Stimulated activated CD8-positive, alpha-beta memory T cell treated with anti-CD3 and anti-CD28 coated beads, Interleukin-12 subunit alpha, Interleukin-12 subunit beta, amount 100 ng/mL, for 1 hour (primary cell): ENCODE measurements at places on chromosomes 11 and 22.

GRCh38 chr11:113178381-113179070 lies 135.9 kb upstream of the TTC12 start:
- no peak for DNase-seq

GRCh38 chr11:44608991-44609782 lies 43.7 kb downstream of the CD82 start:
- no peak for DNase-seq

- DNase-seq, result no peak
Measured at GRCh38 chr11:7439746-7440320, 45.5 kb upstream of the OLFML1 start.

DNA sequence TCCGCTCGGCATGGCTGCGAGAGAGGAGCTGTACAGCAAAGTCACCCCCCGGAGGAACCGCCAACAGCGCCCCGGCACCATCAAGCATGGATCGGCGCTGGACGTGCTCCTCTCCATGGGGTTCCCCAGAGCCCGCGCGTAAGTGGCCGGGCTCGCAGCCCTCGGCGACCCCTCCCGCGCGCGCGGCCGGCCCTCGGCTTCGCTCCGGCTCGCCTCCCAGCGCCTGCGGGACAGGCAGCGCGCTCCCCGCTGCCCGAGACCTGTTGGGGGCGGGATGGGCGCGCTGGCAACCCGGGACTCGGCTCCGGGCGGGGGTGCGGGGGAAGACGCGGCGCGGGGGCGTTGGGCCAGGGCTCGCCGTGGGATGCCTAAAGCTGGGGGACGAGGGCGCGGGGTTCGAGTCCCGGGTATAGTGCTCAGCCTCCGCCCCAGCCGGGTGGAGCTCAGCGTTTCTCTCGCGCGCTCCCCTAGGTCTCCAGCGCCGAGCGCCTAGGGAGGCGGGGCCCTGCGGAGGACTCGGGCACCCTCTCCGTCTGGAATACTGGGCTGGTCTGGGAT lies 630 bp downstream of the UBASH3B start:
- DNase-seq, result no peak

DNA sequence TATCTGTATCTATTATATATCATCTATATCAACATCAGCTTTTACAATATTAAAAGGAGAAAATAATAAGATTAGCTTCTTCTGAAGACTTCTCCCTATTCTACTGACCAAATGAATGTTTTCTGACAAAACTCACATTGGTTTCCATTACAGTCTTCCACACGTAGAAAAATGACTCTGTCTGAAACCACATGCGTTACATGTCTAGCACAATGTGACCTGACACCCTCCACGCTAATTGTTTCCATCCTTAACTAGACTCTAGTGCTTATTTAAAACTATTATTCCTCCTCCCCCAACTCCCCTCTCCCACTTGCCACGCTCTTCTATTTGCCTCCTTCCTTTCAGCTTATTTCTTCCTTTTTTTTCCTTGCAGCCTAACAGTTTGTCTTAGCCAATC lies 172.1 kb downstream of the ADAMTS15 start:
- no peak for DNase-seq

GRCh38 chr11:71482216-71482615 lies 29.2 kb downstream of the NADSYN1 start:
- no peak for DNase-seq

GRCh38 chr22:24434471-24435322 lies 7.3 kb downstream of the ADORA2A start:
- peak; percentile 71 for DNase-seq

DNA sequence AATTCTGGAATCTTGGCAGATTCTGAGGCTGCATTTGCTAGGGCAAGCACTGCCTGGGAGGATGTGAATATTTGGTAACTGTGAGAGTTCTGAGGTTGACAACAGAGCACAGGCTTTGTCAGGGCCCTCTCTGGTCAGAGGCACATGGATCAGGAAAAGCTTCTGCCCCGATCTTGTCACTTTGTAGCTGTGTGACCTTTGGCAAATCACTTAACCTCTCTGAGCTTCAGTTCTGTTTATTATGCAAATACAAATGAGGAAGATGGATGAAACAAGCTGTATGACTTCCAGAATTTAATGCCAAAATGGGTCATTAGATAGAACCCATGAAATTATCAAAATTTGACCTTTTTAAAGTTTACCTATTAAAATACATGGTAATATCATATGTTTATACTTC lies 94.9 kb downstream of the SEZ6L start:
- no peak for DNase-seq

- no peak for DNase-seq
Measured at GRCh38 chr11:120931057-120931779, 92.7 kb upstream of the TBCEL start.

DNA sequence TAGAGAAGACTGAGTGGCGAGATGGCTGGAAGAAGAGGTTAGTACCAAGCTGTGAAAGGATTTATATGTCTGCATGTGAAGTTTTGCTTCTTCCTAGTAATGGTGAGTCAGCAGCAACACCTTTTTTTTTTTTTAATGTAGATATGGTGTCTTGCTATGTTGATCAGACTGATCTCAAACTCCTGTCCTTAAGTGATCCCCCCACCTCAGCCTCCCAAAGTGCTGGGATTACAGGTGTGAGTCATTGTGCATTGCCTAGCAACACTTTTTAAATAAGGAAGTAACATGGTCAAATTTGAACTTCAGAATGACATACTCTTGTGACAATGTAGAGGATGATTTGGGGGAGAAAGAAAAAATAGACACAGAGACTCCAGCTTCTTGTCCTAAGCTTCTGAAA lies 6.5 kb upstream of the CSTPP1 start:
- no peak for DNase-seq

DNA sequence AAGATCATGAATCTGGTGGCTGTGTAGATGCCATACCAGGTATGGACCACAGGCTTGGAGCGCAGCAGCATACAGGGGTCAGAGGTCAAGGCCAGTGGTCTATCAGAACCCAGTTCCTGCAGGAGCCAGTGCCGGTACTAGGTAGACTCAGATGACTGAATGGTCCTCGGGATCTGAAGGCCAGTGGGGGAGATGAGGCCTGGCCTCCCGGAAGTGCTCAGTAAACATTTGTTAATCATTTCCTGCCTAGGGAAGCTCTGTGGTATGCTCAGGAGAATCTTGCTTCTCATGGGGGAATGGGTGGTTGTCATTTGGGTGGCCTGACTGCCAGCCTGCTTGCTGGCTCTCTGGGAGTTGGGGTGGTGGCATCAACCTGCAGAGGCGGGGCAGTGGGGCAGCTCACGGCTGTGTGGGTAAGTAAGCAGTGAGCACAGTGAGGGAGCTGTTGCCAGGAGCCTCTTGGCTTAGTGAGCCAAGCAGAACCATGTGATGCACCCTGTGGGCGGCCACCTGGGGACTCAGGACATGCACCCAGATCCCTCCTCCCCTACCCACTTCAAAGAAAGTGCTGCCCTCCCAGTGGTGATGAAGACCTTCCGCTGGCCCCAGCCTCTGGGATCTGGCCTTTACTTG lies 33.0 kb downstream of the PTPRJ start:
- DNase-seq, result no peak

- no peak for DNase-seq
Measured at GRCh38 chr11:64513523-64513922, 77.5 kb upstream of the SLC22A12 start.

DNA sequence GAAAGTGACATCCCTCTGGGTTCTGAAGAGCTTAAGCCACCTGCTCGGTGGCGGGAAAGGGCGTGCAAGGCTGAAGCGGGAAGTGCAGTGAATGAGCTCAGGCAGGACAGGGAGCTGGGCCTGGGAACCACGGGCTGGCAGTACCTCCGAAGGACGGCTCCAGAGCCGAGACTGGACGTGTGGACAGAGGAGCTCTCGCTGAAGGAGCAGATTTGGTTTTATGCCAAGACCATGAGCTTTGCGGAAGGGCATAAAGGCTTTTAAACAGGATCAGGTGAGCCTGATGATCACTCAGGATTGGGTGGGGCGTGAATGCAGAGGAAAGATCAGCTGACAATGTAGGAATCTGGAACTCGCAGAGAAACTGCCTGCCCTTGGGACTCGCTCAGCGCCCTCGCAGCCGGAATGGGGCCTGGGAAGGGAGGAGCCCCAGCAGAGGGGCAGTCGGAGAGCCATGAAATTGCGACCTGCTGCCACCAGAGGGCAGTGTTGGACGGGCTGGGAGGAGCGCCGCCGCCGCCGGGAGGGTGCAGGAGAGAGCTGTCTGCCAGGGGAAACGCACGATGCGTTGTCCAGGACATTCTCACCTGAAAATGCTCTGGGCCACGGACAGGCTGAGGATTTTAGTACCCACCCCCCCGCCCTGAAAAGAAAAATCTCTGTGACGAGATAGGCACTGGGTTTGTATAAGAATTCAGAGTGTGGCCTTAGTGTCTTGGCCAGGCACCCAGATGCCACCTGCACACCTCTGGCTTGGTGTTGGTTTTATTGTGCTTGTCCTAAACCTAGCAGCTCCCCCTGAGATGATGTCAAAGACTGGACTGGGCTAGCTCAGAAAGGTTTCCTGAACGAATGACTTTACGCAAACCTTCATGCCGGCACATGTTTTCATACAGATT lies 324.4 kb downstream of the NTM start:
- peak; percentile 11 for DNase-seq

DNA sequence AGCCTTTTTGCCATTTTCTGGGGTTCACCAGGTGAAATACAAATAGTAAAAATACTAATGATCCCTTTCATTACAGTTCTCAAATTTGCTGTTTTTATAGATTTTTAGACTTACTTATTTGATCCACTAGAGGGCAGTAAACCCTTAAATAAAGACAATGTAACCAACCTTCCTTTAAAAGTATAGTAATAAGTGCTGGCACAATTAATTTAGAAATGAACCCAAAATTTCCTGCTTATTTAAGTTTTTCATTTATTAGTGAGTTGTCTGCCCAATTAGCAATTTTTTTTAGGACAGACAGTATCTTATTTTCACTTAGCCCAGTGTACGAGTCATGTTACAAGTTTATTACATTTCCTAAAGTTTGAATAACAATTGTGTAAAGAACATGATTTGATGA lies 4.7 kb downstream of the DDIAS start:
- no peak for DNase-seq

- DNase-seq, result no peak
Measured at GRCh38 chr11:112735470-112735869, 225.8 kb upstream of the NCAM1 start.

DNA sequence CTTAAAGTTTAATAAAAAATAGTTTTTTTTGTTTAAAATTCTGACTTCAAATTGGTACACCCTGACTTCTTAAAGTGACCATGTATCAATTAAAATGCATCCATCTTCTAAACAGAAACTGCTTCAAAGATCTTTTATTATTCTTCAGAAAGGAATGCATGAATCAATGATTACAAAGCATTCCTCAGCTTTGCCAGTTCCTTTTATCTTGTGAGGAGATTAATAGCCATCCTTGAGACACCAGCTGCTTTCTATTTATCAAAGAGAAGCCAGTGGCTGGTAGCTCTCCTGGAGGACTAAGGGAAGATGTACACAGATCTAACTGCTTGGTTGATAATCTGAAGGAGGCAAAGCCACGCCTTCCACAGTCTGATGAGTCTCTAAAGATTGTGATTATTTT lies 2222.5 kb downstream of the LRRC4C start:
- no peak for DNase-seq

DNA sequence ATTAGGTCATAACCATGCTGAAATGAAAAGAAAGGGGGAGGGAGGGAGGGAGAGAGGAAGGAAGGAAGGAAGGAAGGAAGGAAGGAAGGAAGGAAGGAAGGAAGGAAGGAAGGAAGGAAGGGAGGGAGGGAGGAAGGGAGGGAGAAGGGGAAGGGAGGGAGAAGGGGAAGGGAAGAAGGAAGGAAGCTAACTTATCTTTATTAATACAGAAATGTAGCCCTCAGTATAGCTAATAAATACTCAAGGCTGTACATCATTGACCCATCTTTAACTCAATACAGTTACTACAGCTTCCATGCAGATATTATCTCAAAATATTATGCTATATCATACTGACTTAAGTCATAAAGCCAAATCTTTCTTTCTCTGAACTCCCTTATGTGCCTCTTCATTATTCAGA lies 17.4 kb upstream of the SOX6 start:
- DNase-seq, result no peak

DNA sequence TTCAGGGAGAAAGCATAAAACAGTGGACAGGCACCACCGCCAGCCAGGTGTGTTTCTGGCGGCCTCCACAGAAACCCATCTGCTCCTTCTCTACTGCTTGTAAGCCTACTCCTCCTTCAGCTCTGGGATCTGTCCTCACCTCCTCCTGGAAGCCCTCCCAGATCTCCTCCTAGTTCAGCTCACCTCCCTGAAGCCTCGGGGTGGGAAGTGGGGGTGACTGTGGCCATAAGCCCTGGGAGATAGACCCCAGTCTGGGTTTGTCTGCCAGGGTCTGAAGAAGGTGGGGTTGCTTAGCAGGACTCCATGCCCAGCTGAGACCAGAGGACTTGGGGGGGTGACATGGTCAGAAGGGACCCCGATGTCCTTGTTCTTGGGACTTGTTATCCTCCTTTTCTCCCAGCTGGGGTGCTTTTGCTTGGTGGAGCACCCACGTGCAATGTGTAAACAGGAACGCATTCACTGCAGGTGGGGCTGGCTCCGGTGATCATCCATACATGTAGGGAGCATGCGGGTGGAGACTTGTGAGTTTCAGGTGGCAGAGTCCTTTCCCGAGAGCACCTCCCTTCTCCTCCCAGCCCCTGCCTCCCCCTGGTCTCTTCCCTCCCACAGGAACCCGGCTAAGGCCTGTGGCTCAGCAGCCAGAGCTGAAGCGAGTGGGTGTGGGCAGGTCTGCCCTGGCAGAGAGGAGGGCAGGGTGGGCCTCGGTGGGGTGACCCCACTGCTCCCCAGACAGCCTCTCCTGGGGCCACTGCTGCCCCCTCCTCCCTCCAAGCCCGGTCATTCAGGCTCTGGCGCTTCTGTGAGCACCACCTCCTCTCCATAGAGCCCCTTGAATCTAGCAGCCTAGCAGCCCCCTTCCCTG lies 25.9 kb downstream of the MRGPRG start:
- DNase-seq, result no peak

- DNase-seq, result no peak
Measured at GRCh38 chr11:57485217-57485990, 25.1 kb downstream of the RTN4RL2 start.

DNA sequence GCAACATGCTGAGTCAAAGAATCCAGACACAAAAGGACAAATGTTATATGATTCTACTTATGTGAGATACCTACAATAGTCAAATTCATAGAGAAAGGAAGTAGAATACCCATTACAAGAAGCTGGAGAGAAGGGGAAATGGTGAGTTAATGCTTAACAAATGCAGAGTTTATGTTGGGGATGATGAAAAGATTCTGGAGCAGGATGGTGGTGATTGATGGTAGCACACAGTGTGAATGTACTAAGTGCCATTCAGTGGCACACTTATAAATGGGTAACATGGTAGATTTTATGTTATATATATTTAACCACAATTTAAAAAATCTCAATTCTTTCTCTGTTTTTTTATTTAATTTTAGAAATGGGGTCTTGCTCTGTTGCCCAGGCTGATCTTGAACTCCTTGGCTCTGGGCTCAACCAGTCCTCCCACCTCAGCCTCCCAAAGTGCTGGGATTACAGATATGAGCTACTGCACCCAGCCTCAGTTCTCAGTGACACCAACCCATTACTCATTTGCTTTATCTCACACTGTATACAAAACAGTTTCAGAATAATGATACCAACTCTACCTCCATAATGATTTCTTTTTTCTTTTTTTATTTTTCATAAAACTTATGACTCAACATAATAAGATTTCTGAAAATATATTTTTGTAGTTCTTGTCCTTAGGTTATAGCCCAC lies 9.6 kb upstream of the RELA start:
- no peak for DNase-seq
